ENCODE measurements at places on chromosomes 16 and 17.

DNA sequence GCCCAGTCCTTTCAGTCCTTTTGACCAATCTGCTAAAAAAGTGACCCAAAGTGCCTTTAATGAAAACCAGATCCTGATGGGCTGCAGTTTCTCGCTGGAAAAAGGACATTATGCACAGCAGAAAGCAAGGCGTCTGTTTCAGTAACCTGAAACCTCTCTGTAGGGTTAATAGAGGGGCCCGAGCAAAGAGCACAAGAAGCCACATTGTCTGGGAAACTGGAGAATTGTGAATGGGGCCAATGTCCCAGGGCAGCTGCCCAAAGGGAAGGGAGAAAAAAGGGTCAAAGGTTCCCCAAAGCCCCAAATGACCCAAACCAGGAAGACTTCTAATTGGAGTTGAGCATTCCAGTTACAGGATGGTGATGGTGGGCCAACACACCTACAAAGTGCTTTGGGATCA is 3.0 kb downstream of the OTOA start:
- no peak for DNase-seq

- no peak for DNase-seq
Measured at GRCh38 chr17:7705269-7706255, 560 bp downstream of the EFNB3 start.

GRCh38 chr17:50514936-50515702 is 6.9 kb downstream of the MYCBPAP start:
- DNase-seq: no peak

GRCh38 chr16:77359065-77359502 is 75.8 kb downstream of the ADAMTS18 start:
- DNase-seq: no peak

DNA sequence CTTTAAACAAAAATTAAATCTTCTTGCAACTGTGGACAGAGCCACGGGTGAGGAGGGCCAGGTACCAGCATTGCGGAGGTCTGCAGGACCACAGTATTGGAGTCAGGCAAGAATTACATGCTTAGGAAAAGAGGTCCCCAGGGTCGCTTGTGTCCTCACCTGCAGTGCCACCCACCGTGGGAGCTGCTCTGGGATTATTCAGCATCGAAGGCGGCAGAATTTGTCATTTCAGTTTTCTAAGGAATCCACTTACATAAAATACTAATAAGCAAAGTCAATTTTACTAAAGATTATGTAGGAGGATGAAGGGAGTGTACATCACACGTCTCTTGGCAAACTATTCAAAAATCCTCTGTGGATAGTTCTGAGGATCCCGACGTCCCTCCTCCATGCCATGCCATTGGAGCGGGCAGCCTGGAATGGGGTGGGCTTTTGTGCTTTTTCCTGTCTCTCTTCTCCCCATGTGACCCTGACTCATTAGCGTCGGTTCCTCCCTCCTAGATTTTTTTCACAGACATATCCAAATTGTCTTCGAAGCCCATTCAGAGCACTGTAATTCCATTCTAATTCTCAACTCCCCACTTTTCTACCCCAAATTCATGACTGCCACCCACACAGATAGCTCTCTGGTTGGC is 3.0 kb upstream of the PIK3R6 start:
- DNase-seq: no peak

DNA sequence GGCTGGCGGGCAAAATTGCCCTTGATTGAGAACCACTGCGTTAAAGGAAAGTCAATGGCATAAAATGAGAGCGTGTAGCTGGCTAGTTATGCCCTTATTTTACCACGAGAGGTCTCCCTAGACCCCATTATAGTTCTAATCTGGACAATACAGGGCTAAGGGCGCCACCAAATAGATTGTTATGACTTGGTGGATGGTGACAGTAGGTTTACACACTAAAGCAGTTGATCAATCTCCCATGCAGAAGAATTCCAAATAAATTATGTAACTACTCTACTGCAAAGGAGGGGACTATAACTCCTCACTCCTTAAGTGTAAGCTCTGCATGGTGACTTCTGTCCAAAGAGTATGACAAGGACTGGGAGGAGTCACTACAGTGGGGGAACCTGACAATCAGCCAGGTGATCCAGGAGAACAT is 20.4 kb upstream of the YPEL2 start:
- DNase-seq: no peak

DNA sequence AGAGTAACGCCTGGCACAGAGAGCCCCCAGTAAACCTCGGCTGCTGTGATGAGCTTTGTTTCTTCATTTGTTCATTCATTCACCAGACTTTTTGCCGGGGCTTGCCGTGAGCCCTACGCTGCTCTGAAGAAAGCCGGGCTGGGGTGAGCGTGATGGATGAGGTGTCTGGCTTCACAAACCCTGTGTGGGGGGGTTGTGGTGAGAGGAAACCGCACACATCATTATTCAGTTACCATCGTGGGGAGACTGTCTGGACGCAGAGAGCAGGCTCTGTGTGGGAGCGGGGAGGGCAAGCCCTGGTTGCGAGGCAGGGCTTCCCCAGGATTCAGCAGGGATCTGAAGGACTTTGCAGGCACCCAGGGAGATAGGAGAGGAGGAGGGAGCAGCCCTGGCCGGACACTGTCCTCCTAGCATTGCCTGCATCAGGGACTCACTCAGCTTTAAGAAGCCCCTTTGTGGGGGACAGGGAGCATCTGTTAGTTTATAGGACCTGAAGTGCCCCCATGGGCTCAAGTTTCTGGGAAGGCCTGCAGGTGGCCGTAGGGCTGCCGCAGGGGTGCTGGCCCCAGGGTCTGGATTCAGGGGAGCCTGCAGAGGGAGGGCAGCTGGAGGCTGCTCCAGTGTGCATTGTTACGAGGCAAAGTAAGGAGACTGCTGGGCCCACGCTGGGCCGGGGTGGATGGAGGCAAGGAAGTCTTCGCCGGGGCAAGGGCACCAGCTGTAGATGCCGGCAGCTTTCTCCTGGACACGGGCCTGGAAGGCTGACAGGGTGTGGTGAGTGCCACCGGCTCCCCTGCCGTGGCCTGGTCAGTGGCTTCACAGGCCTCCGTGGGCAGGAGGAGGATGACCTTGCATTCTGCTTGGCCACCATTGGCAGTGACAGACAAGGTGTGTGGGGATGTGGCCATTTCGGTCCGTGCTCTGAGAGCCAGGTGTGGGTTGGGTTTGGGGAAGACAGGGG is 334.5 kb downstream of the SEC14L1 start:
- DNase-seq: no peak
